SW 1271 (cell line): ENCODE measurements at places on chromosomes 1 and 21.

- peak; percentile 48 for DNase-seq
Measured at GRCh38 chr1:79193211-79194079, 186.9 kb upstream of the ADGRL4 start.

- no peak for DNase-seq
Measured at GRCh38 chr1:51950701-51951100, 39.8 kb downstream of the RAB3B start.

GRCh38 chr1:223837206-223837605, 8.5 kb downstream of the TP53BP2 start:
- no peak for DNase-seq

DNA sequence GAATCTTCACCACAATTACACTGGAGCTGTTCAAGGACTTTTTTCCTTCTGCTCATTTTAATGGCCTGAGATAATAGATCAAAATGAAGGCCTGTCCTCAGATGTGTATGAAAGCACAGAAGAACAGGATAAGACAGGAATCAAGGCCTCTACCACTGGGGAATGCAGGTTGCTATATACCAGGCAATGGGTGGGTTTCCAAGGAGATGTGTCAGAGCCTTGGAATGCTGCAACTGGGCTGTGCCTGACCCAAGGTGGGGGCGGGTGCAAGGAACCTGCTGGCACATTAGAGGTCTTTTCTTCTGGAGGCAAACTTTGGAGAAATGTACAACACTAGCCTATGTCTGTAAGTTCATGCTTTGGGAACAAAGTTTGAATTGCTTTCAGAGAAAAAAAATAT, 21.7 kb upstream of the LAMC2 start:
- peak; percentile 63 for DNase-seq

DNA sequence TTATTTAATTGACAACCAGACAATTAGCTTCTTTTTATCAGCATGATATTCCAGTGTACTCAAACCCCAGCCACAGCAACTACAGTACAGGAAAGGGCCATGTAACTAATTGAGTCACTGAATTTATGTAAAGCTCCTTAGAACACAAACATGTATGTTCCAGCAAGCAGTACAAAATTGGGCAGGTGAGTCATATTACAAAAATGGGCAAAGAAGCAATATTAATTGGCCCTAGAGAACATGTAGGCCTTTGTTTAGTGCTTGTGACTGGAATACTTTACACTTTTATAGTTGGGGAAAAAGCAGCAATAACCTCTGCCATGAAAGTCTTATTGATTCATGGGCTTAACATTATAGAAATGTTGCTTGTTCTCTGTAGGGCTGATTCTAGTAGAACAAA, 31.8 kb downstream of the CLEC20A start:
- DNase-seq: no peak

DNA sequence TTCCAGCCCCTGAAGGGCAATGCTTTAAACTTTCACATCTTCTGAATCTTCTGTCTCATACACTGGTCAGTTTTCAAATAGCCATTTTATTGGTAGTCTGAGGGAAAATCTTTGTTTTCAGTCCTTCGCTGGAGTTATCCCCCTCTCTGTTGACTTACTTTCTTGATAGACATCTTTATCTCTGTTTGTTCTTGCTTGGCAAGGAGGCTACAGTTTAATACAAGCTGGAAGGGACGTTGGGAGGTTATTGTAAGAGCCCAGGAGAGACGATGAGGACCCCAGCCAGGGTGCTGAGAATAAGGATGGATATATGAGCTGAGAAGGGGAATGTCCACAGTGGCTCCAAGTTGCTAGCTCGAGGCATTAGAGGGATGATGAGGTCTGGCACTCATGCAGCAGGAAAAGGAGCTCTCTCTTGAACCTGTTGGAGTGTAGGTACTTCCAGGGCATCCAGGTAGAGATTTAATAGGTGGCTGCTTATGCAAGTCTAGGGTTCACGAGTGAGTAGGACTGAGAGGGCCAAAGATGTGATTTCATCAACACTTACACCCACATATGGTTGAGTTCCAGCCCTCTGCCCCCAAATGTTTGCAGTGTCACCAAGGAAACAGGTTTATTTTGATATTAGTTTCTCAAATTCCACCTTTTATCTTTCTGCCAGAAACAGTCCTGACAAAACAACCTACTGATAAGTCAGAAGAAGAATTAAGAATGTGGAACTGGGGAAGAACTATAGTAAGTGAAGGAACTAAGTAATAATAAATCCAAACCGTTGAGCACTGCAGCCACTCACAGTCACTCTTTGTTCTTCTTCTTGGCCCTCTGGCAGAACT, 237.3 kb upstream of the PROX1 start:
- DNase-seq: no peak

DNA sequence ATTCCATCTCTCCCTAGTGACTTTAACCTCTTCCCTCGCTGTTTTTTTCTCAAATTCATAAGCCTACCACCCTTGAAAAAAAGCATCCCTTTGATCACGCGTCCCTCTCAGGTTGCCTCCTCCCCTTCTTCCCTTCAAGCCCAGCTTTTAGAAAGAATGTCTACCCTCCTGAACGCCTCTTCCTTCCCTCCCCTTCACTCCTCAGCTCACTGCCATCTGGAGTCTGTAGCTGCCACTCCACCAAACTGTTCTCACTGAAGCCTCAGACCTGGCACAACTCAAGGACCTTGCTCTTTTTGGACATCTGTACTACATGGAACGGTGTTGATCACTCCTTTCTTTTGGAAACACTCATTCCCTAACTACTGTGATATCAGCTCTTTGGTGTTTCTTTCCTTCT, 80.6 kb downstream of the SLC25A24 start:
- no peak for DNase-seq
